ENCODE measurements at places on chromosomes 2 and 18. TPM values are rescaled to one million over a fixed set of nuclear protein-coding genes. Genes with fewer than 3 reads are reported as not detected.
A peak's percentile ranks its signal among the peaks of the same experiment; 100 is the strongest.

Gene ADAM23
- total RNA-seq: 1.5 TPM

Gene IL1A
- total RNA-seq: not detected

Gene KCNF1
- total RNA-seq: 51.7 TPM

Gene ABCG5
- not detected for total RNA-seq

- DNase-seq: no peak
Measured at GRCh38 chr2:42897358-42897757, 105.0 kb upstream of the HAAO start.

GRCh38 chr2:12773586-12774394 is 57.1 kb downstream of the TRIB2 start:
- peak; percentile 39 for DNase-seq

DNA sequence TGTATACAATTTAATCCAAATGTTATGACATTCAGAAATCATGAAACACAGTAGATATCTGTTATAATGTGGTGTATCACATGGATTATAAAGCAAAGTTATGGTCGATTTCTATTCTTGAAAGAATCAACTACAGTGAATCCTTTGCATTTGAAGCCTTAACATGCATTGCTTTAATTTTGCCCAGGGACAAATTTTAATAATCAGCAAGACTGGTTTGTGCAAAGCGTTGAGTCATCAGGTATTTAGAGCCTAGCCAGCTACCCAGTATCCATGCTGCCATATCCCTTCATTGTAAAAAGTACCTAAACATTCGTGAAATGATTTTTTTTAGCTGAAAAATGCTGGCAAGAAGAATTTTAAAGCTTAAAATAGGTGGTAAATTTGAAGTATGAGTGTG is 8.9 kb upstream of the SPDYA start:
- DNase-seq: no peak

DNA sequence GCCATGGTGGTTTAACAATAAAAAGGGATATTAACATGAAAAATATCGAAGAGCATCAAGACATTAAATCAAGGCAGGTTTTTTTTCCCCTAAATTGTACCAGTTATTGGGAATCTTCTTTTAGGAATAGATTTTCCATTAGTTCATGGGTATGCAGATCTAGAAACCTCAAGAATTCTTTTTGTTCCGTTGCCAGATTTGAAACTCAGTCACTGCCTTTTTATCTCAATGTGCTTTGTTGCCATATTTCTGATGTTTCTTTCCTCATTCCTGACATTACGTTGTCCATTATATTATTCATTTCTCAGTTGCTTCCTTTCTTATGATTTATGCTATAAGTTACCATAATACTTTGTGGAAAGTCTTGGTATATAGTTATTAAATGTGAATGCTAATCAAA is 162.2 kb downstream of the CD226 start:
- DNase-seq: no peak

DNA sequence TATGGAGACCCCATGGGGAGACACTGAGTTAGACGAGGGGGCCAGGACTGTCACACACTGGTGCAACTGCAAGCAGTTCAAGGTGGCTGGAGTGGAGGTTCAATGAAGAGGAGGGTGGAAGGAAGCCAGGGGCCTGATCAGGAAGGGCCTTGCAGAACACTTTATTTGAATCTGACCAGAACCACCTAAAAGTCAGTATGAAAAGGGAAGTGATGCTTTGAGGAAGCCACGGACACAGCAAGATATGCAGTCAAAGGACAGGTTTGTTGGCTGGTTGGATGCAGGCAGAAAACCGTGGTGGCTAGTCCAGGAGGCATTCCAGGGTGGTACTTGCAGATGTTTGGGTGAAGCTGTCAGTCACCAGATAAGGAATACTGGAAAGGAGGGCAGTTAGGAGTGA is 3.5 kb upstream of the FAM124B start:
- DNase-seq: no peak

All from esophagus muscularis mucosa (tissue), 4 donors.